NCI-H1436 (cell line): ENCODE measurements at places on chromosomes 12 and 14.

DNA sequence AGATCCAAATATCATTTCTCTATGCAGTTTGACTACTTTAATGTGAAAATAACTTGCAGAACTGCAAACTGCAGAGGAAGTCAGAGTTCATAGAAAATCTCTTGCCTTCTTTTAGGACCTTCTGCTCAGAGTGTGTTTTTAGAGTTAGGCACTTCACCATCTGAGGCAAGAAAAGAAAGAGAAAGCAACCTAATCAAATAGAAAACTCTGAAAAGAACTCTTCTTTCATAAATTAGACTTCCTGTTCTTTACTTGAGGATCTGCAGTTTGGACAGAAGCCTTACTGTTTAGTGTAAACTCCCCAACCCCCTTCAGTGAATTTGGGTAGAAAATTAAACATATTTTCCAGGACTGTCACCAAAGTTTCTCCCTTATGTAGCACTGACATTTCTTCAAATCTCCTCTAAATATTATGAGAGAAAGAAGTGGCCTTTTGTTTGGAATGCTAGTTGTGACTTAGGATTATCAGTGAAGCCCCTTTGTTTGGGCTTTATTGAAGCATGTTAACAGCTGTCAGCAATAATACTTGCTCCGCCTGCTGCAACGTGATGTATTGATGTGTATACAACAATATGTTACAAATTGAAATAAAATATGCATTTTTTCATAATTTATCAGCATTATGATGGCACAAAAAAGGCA is 99.5 kb downstream of the PDZRN4 start:
- DNase-seq = no peak

GRCh38 chr14:95699412-95699811 is 13.2 kb downstream of the TCL1B start:
- no peak for DNase-seq

DNA sequence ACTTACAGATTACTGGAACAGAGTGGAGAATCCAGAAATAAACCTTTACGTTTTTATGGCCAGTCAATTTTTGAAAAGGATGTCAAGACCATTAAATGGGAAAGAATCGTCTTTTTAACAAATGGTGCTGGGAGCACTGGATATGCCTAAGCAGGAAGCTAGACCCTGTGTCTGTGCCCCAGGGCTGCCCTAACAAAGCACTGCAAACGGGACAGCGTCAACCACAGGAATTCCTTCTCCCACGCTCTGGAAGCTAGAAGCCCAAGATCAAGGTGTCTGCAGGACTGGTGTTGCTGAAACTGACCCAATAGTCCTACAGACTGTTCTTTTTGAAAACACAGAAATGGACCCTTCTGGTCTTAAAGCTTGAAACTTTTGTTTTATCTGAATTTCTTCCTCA is 9.3 kb upstream of the TMEM121 start:
- no peak for DNase-seq

DNA sequence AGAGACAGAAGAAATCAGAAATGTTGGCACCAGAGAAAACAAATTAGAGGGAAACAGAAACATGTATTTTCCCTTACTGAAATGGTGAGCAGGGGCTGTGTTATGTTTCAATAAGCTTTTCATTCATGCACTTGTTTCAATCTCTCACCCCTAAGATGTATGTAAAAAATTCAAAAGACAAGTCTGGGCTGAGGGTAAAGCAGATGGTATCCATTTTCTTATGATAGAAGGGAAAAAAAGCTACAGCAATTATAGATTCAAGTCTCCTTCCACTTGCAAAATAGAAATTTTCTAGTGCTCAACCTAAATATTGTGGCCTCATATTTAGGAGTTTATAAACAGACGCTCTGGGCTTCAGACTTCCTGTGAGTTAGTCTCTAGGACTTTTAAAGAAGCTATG is 138.3 kb downstream of the ST8SIA1 start:
- no peak for DNase-seq

DNA sequence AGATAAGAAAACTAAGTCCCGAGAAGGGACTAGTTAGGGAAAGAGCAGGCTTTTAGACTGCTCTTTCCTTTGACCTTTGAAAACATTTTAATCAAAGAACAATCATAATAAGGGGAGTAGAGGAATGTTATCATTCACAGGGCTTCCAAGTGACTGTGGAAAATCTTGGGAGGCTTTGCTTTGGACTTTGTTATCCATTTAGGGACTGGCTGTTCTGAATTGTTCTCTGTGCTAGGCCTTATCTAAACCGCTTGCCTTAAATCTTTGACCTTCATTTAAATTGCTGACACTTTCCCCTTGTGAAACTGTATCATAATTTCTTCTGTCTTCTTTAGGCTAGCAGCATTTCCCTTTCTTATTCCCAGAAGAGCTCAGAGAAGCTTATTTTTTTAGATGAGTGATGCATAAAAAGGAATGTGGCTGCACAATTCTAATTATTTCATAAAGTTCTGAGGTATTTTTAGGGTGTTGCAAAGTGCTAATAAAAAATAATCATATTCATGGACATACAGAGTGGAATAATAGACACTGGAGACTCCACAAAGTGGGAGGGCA is 9.5 kb upstream of the CALM1 start:
- no peak for DNase-seq

DNA sequence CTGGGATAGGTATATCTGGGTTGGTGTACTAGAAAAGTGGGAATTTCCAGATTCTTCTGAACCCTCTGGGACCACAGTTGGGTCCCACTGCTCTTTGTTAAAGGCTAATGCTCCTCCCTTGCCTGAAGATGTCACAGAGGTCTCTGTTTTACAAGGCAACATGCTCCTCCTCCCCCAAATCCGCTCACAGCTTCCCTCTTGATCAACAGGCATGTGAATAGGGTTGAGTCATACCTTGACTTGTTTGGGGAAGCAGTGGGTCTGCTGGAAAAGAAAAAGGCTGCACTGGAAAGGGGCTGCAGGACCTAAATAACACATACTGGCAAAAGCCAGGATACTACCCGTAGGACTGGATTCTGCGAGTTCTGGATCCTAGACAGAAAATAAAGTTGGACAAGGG is 165.4 kb upstream of the TMEM260 start:
- no peak for DNase-seq

DNA sequence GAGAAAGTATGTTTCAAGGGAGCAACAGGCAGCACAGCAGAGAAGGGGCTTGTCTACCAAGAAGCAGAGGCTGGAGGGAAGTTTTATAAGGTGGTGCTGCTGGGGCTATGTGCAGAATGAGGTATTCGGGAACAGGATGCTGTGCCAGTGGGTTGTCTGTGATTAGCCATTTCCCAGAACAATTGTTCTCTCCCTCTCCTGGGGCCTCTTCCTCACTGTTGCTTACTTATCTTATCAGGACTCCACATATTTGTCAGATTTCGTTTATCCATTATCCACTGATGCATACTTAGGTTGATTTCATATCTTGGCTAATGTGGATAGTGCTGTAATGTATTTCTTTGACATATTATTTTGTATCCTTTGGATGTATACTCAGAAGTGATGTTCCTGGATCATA is 195.1 kb upstream of the RTL1 start:
- DNase-seq = no peak

DNA sequence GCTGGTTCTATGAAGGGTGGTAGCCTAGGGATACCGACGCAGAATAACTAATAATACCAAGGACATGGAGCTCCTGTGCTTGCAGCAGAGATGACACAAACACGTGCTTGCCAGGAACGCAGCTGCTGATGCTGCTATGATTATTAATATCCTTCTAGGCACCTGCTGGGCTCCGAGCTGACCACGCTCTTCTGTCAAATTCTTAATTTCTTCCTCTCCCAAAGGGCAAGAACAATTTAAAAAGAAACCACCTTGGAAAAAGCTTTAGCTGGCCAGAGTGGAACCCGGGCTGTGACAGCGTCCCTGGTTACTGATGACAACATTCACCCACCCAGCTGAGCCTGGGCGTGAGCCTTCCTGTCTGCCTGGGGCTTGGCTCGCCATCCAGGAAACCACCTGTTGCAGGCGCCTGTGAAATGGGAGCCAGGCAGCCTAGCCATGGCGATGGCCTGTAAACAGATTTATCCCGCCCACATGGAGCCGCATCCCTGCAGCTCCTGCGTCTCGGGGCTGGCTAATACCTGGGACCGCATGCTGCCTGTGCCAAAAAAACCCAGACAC is 28.8 kb downstream of the CLMN start:
- DNase-seq = peak; percentile 52
